Epithelial cell of prostate (primary cell): ENCODE measurements at places on chromosomes 5 and 9.
A peak's percentile ranks its signal among the peaks of the same experiment; 100 is the strongest.

DNA sequence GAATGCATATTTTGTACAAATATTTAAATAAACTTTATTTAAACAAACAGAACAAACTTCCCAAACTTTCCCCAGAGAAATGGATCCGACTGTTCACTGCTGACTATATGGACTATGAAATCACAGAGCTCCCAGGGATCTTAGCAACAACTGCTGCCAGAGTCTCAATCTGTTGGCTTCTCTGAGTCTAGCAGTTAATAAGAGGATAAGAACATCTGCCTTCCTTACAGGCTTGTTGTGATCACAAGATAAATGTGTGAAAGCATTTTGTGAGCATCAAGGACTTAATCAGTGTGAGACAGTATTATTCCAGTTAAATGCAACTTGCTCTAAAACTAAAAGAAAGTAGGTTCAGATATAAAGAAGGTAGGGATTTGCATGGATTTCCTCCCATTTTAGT, 31.4 kb upstream of the MYOT start:
- no peak for DNase-seq

DNA sequence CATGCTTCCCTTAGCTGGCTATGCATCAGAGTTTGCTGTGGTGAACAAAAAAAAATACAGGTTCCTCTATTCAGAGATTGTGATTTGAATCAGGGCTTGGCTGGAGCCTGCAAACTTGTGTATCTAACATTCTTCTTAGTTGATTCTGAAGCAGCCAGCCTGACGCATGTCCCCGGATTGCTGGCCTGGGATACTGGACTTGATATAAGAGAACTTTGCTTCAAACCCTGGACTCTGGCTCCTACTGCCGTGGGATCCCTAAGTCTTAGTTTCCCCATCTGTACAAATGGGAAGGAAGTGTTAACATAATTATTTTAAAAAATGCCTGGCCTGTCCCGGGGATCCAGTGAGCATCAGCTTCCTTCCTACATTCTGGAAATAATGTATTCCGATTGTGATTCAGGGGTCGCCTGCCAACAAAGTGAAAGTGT, 292.8 kb downstream of the ARHGEF28 start:
- DNase-seq: no peak

- no peak for DNase-seq
Measured at GRCh38 chr9:68721666-68722330, 16.8 kb downstream of the PIP5K1B start.

- DNase-seq: no peak
Measured at GRCh38 chr5:1535646-1536045, 11.9 kb upstream of the LPCAT1 start.

GRCh38 chr9:90767523-90768100, 34.0 kb upstream of the SYK start:
- DNase-seq: no peak

- DNase-seq: peak; percentile 53
Measured at GRCh38 chr9:108885643-108886348, 23.7 kb downstream of the ACTL7A start.

- no peak for DNase-seq
Measured at GRCh38 chr5:97797994-97798451, 615.0 kb upstream of the RIOK2 start.

GRCh38 chr5:131419877-131420276, 156.0 kb downstream of the CDC42SE2 start:
- DNase-seq: no peak

GRCh38 chr5:163695830-163696578, 190.6 kb downstream of the MAT2B start:
- DNase-seq: peak; percentile 29

DNA sequence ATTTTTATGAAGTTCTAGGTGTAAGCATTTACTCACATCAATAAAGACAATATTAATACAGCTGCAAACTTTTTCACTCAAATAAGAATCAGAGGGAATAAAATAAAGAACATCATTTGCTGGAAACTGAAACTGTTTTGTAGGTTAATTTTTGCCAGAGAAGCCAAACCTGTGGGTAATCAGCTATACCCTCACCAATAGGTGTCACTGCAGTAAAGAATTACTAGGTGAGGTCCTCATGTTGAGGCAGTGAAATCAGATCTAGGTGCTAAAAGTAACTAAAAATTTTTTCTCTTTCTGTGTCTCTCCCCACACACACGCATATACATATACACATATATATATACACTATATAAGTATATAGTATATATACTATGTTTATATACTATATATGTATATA, 1016.3 kb upstream of the SEMA6A start:
- DNase-seq: no peak

- DNase-seq: no peak
Measured at GRCh38 chr5:68771221-68771620, 322.6 kb upstream of the SLC30A5 start.

DNA sequence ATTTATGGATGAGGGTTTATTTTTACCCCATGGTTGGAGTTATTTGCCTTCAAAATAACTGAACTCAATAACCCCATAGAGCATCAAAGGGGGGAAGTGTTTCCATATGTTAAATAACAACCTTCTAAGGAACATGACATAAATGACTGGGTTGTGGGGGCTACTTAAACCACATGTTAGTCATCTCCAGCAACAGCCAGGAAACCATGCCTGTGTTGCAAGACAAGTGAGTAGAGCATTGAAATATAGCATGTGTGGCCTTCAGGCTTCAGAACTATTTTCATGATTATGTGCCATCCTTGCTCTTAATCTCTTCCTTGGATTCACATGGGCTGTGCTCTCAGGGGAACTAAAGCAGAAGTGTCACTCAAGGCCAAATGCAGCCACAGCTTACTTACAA, 431.2 kb downstream of the AGTPBP1 start:
- no peak for DNase-seq

DNA sequence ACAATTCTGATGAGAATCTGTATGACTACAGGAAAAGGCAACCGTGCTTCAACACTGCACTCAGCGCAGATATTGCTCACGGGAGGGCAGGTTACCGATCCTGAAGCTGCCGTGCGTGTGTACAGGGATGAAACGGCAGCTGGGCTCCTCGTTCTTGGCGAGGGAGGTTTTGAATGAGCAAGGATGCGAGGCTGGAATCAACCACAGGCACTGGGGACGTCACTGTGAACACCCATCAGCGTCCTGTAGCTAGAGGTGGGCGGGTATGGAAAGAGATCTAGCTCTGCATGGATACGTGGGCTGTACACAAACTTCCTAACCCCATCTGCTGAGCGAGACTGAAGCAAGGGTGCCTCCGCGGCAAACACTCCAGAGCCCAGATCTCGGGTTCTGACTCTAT, 84.3 kb upstream of the COL5A1 start:
- no peak for DNase-seq

- DNase-seq: peak; percentile 98
Measured at GRCh38 chr5:149618581-149619248, 37.4 kb downstream of the ARHGEF37 start.

DNA sequence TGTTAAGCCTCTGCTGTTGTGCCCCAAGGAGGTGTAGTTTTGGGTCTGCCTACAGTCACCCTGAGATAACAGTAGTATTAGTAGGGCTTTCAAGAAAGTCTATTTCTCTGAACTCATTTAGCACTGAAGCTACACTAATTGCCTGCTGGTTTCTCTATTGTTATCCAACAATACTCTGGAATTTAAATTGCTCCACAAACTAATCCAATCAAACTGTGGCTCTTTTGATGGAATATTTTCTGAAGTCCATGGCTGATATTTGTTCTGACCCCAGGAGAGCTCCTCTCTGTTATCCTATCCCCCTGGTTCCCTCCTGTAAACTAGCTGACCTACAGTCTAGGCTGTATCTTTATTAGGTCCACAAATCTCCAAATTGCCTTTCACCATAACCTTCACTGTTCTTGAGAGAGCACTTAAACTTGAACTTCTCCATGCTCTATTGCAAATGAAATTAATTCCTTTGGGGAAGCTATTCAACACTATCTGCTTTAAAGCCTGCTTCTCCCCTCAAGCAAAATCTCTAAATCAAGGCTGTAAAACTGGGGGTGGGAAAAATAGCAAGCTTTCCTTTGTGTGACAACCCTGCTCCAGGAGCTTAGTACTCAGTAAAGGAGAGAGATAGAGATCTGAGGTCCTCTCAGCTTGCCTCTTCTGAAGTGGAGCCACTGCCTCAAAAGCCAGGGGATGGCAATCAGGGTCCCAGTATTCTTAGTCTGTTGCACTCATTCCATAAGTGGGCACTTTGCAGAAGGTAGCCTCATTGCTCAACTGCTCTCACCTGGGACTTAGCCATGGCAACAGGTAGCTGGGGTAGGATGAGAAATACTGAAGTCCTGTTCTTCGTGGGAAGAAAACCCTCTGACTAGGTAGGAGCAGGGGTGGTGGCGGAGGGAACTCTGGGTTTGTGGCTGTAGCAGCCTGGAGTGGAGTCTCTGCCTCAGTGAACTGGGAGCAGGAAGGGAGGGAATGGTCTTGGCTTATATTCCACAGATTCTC, 110.9 kb downstream of the MACIR start:
- DNase-seq: no peak

DNA sequence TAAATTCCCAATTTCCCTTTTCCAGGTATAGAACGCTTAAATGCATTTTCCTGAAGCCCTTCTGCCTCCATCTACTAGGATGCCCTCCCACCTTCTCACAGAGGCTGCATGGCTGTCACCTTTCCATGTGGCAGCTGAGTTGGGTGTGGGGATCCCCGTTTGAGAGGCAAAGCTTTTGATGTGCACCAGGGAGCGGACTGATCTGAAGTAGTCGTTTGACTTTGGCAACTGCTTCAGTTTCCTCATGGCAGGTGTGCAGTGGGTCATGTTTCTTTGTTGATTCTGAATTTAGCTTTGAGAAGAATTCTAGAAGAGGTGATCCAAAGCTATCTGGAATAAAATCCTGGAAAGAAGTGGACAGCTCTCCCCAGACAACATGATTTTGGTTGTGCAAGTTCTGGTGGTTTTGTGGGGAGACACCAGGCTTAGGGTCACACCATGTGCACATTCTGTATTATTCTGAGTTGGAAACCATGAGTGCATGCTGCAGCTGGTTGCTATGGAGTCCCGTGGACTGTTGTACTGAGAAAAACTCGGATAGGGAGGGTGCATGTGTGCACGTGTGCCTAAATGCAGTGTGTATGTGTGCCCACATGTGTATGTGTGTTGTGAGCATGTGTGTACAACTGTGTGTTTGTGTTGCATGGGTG, 63.5 kb downstream of the GADD45G start:
- no peak for DNase-seq

DNA sequence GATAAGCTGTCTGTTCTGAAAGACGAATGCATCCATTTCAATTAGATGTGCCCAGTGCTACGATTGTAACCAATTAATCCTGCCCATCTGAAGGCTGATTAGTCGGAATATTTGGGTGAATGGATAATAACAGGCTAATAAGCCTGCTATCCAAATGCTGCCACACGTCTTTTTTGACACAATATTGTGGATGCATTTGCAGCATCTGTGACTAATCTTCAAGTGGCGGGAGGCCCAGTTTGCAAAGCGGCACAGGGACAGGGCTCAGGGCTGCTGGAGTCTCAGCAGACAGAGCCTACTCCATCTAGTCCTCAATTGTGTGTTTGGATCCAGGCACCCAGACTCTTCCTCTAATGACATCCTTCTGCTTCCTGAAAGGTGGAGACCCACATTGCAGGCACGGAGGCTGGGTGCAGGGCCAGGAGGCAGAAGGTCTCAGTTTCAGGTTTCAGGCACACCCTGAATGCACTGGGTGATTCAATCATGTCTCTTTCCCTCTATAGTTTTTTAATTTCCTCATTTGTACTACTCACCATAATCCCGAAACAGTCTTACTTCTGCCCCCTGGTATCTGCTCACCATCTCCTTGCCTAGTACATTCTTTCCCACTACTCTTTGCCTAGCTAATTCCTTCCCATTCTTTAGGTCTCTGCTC, 169.6 kb downstream of the ASTN2 start:
- no peak for DNase-seq

DNA sequence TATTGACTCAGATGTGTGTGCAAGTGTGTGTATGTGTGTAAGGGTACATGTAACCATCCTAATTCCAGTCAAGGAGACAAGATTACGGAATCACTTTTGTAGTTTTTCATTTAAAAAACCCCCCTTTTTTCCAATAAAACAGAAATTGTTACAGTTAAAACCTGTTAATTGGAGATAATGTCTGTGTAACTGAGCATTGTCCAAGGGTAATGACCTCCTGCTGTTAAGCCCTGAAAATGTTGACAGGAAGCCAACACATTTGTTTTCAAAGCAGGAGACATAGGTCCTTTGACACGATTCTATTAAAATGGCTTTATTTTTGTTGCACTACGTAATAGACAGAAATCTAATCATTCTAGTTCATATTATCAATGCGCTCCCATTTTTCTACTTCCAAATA, 457.3 kb upstream of the ARRDC3 start:
- no peak for DNase-seq

- no peak for DNase-seq
Measured at GRCh38 chr5:149957855-149958254, 2.7 kb upstream of the SLC26A2 start.

- DNase-seq: no peak
Measured at GRCh38 chr9:31587146-31587545, 797.3 kb upstream of the ACO1 start.

DNA sequence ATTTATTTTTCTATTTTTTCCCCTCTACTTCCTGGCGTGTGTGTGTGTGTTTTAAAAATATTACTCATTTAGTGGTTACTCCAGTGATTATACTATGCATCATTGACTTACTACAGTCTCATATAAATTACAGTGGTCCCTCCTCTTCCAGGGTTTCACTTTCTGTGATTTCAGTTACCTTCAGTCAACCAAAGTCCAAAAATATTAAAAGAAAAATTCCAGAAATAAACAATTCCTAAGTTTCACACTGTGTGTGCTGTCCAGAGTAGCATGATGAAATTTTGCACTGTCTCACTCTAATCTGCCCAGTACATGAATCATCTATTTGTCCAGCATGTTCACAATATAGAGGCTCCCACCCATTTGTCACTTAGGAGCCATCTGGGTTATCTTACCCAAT, 47.4 kb upstream of the CCDC112 start:
- DNase-seq: no peak

DNA sequence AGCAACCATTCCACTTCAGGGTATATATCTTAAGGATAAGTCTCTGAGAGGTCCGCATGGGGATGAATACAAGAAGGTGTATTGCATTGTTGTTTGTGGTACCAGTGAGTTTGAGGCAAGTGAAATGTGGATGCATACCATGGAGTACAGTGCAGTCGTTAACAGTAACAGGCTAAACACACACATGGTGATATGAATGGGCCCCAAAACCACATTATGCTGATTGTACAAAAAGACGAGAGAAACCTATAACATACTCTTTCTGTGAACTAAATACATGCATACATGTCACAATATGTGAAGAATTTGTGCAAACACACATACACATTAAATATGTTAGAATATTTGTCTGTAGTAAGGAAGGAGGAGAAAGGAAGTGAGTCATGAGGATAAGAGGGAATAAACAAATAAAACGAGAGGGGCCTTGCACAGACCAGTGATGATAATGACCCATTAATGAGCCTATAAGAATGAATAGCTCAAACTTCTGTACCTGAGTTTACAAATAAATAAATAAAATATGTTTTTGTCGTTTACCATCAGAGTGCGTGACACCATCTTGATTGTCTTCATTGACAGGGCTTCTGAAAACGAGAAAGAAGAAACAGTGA, 66.5 kb upstream of the RICTOR start:
- no peak for DNase-seq
